ENCODE measurements at places on chromosomes 16 and 17. TPM values are rescaled to one million over a fixed set of nuclear protein-coding genes. Genes with fewer than 3 reads are reported as not detected.

GRCh38 chr17:50028736-50029120 lies 27.2 kb upstream of the ITGA3 start:
- DNase-seq = no peak

DNA sequence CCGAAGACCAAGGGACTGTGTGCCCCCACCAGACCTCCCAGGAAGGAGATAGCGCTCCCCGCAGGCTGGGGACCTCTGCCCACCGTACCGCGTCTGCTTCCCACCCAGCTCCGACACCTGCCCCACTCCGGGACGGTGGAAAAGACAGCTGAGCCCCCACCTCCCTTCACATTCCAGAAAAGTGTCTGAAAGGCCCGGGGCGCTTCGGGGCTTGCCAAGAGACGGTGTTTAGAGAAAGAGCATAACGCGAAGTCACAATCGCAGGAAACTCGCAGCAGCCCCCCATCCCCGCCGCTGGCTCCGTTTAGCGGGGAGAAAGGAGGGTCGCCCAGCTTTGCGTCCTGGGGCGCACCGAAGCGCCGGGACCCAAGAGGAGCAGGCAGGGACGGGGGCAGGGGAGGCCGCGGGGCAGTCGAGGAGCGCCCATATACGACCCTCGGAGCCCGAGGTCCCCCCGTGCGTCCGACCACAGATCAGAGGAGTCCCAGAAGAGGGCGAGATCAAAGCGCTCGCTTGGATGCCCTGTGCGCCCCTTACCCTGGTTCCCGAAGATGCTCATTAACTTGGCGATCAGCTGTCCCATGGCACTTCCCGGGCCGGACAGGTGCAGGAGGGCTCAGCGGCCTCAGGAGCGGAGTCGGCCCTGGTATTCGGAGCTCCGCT lies 652 bp downstream of the ARL5C start:
- no peak for DNase-seq

- no peak for DNase-seq
Observed at GRCh38 chr16:22278441-22279230, 18.6 kb upstream of the POLR3E start.

DNA sequence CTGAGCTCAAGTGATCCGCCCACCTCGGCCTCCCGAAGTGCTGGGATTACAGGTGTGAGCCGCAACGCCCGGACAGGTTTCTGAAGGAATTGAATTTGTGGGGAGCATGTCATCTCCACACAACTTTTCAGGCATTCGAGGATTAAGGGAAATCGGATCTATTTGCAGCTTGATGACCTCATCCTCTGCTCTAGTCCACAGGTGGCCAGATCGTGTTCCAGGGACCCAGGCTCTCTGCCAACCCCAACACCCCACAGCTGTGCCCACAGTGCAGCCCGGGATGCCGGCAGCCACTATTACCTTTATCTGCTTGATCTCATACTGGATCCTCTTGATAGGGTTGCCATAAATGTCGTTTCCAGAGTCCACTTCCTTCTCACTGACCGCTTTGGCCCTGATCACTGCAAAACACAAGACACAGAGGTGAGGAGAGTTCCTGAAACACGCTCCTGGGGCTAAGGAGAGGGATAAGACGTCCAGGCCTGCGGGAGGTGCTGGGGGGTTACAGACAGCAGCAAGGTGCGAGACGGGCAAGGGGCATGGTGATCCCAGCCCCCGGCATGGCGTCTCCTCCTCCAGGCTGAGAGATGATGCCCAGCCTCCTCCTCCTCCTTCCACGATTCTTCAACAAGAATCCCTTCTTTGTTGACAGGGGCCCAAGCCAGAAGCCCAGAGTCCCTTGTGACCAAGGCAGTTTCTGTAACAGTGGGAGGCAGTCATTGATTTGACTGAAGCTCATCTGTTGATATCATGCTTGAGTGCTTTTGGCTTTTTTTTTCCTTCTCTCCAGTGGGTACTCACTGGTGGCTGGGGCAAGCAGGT lies 29.3 kb downstream of the CEP295NL start:
- peak; percentile 89 for DNase-seq

- DNase-seq = no peak
Observed at GRCh38 chr16:53999841-54000240, 286.7 kb downstream of the IRX3 start.

GRCh38 chr16:85008271-85008670 lies 3.1 kb downstream of the ZDHHC7 start:
- DNase-seq = no peak

GRCh38 chr16:79331066-79331465 lies 269.5 kb downstream of the MAF start:
- DNase-seq = no peak

DNA sequence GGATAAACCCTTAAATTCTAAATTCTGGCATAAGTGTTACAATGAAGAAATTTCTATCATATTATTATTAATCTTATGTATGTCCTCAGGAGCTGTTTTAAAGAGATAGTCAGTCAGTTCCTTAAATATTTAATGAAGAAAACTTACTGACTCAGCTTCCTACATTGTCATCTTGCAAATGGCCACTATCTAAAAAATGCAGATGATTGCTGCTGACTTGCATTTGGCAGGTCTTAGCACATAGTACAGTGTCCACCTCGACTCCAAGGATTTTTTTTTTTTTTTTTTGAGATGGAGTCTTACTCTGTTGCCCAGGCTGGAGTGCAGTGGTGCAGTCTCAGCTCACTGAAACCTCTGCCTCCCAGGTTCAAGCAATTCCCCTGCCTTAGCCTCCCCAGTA lies 55.1 kb upstream of the CORO6 start:
- DNase-seq = no peak

DNA sequence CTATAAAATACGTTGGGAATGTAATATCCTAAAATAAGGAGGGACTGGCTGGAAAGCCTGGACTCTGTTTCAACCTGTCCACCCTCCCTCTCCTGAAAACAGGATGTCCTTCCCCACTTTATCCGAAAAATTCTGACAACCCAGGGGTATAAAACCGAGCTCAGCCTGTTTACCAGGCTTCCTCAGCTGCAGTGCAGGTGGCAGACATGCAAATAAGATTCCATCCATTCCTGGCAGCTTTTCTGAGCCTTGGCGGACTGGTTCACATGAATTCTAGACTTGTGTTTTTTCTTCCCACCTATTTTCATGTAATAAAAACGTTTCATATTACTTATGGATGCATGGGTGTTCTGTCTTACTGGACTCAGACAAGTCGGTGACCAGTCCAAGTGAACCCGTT lies 479.3 kb downstream of the KCNJ18 start:
- no peak for DNase-seq

DNA sequence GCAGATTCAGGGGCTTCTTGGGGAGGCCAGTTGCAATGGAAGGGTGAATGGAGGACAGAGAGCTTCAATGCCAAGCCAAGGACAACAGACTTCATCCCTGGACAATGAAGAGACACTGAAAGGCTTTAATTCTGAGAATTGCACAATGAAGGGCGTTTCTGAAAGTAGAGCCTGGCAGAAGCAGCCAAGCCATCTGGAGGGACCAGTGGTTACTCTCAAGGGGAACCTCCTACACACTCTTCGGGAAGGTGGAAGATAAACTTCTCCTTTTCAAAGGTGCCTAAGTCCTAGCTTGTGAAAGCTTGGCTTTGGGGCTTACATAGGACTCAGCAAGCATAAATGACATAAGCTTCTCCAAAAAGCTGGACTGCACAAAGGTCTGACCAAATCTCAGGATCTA lies 6.2 kb upstream of the CES1 start:
- no peak for DNase-seq

DNA sequence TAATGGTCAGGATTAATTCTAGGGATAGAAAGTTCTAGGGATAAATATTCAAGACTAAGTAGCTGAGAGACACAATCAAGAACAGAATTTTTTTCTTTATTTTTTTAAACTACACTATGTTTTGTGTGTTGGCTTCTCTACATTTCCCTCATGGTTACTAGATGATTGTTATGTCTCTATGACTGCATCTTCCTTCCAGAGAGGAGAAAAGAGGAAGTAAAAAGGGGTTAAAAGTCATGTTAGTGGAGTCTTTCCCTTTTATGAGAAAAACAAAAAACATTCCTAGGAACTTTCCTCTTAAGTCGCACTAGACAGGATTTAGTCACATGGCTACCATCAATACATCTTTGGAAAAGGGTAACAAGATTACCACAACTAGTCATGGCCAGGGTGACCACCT lies 375.0 kb downstream of the KCNJ2 start:
- no peak for DNase-seq

DNA sequence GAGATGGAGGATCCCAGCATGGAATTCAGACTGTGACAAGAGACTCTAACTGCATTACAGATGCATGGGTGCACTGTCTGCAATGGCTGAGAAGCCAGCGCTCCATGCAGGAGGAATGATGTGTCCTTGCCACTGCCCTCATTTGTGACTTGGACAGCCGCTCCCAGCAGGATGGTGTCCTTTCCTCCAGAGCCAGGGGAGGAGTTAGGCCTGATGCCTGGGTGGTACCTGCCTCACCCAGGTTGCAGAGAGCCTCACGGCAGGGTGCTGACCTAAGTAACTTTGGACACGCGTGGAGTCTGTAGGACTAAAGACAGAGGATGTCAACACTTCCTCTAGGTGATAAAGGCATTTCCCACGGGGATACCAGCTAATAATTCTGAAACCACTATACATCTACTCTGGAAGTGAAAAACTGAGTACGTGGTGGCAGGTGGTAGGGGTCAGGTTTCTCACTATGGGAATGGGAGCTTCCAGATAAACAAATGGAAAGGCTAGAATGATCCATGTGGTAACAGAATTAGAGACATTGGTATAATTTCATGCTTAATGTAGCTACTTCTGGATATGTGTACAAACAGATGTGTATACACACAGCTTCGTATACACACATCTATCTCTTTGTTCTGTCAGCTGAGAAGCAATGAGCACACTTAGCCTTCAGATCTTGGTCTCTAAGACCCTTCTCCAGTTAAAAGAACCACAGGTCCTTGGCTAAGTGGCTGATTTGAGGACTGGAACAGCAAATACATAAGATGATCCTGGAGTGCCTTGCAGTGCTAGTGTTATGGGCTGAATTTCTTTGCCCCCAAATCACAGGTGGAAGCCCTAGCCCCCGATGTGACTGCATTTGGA lies 13.7 kb upstream of the CSNK1D start:
- no peak for DNase-seq

GRCh38 chr17:60173304-60173819 lies 23.6 kb downstream of the CA4 start:
- peak; percentile 55 for DNase-seq

DNA sequence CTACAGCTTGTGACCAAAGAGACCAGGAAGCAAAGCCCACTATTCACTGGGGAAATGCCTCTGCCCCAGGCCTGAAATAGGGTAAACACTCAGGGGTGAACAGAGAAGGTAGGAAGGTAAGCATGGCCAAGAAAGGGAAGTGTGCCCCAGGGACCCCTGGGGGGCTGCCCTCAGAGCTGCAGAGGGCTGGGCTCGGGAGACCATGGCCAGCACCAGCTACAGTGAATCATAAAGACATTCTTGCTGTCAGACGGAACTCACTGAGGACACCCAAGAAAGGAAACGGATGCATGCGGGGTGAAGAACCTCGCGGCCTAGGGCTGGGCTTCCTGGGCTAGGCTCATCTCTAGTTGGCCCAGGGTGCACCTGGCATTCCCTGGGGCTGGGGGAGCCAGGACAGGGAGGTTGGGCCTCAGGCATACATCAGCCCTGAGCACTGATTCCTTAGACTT lies 9.6 kb downstream of the HIC1 start:
- DNase-seq = no peak

DNA sequence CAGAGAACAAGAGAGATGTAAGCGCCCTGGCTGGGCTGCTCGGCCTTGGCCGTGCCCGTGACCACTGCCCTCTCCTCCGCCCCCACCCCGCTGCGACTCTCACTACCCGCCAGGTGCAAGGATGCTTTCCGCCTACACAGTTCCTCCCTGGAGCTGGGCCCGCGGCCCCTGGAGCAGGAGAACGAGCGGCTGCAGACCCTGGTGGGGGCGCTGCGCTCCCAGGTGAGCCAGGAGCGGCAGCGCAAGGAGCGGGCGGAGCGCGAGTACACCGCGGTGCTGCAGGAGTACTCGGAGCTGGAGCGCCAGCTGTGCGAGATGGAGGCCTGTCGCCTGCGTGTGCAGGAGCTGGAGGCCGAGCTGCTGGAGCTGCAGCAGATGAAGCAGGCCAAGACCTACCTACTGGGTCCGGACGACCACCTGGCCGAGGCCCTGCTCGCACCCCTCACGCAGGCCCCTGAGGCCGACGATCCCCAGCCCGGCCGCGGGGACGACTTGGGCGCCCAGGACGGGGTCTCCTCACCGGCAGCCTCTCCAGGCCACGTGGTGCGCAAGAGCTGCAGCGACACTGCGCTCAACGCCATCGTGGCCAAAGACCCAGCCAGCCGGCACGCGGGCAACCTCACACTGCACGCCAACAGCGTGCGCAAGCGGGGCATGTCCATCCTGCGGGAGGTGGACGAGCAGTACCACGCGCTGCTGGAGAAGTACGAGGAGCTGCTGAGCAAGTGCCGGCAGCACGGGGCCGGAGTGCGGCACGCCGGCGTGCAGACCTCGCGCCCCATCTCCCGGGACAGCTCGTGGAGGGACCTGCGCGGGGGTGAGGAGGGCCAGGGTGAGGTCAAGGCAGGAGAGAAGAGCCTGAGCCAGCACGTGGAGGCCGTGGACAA lies 9.2 kb upstream of the MRPL58 start:
- no peak for DNase-seq

GRCh38 chr17:38584350-38584925 lies 21.3 kb downstream of the SRCIN1 start:
- peak; percentile 69 for DNase-seq

GRCh38 chr17:50149417-50150353 lies 792 bp downstream of the PPP1R9B start:
- DNase-seq = peak; percentile 74

DNA sequence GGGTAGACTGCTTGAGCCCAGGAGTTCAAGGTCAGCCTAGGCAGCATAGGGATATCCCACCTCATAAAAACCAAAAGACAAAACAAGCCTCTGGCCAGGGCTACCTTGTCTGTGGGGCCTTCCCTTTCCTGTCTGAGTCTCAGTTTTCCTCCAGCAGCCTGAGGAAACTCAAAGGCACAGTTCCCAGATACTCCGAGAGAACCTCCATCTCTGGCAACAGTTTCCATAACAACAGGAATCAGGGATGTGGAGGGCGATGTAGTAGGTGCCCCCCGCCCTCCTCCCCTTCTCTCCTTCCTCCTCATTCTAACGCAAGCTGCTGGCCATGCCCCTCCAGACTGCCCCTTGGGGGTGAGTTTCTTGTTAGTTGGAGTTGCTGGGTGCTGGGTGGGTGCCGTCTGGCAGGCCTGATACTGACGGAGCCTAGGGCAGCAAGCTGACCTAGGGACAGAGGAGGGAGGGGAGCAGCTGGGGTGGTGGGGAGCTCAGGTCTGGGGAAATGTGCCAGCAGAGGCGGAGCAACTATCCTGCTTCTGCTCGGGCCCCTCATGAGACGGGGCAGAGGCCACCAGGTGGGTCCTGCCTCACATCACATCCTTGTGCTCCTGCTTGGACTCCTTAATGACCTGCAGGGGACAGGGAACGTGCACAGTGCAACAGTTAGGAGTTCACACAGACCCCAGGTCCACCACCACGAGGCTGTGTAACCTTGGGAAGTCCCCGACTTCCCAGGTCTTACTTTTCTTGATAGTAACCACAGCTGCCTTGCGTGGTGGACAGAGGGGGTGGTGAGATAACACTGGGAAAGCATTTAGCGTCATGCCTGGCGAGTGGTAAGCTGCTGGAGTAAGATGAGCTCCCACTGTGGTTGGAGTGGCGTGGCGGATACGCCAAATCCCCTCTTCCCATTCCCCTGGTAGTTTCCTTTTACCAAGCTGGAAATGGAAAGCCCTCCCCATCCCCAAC lies 7.8 kb upstream of the EFTUD2 start:
- no peak for DNase-seq

GRCh38 chr17:4516735-4517134 lies 18.1 kb downstream of the SPNS2 start:
- DNase-seq = no peak

The FAM20A gene
- not detected for total RNA-seq

The TCAP gene
- total RNA-seq = 0.60 TPM

The CLEC19A gene
- not detected for total RNA-seq

The SPATA20 gene
- total RNA-seq = 43.6 TPM

The JUP gene
- total RNA-seq = 416 TPM

The TPSD1 gene
- total RNA-seq = not detected
